Activated naive CD8-positive, alpha-beta T cell treated with anti-CD3 and anti-CD28 coated beads, Interleukin-2, amount 10 ng/mL, durations not matched to agents 7 days and 5 days (primary cell): ENCODE measurements at places on chromosomes 7 and 10.

DNA sequence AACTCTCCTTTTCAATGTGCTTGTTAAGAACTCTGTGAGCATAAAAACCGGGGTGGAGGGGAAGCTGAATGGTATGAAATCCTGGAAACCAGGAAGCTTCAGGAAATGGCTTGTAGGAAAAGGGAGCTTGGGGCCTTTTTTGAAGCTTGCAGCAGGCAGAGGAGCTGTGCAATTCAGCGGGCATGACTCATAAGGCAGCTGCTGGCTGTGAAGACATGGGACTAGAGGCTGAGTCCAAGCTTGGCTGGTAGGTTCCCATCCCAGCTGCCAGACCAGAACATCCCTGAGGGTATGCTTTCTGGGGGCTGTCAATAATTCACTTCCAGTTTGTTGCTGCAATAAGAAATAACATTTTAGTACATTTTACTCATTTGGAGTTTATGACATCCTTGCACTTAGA is 36.8 kb upstream of the CDC14C start:
- DNase-seq, result no peak

GRCh38 chr7:122046402-122046801 is 97.6 kb downstream of the AASS start:
- no peak for DNase-seq

GRCh38 chr7:45967591-45968157 is 46.6 kb upstream of the IGFBP3 start:
- DNase-seq, result no peak

DNA sequence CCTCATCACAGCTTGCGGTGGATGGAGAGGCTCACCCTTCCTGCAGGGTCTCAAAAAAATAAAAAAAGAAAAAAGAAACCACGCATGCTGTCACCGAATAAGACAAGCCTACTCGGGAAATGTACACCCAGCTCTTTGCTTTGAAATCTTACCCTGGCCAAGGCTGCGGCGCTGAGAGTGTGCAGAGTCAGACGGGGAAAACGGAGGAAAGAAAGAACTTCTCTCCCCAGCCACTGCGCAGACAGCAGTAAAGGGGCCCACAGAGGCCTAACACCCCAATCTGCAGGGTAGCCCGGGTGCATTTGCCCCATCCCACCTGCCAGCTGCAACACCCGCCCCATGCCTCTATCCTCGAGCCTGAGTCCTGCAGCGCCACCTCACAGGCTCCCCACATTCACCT is 14.8 kb downstream of the SLIT1 start:
- no peak for DNase-seq

- no peak for DNase-seq
Measured at GRCh38 chr7:91504919-91505318, 240.7 kb downstream of the FZD1 start.

- DNase-seq, result no peak
Measured at GRCh38 chr7:26550492-26550891, 258.8 kb downstream of the SNX10 start.

GRCh38 chr7:112108981-112109380 is 97.2 kb downstream of the DOCK4 start:
- DNase-seq, result no peak

DNA sequence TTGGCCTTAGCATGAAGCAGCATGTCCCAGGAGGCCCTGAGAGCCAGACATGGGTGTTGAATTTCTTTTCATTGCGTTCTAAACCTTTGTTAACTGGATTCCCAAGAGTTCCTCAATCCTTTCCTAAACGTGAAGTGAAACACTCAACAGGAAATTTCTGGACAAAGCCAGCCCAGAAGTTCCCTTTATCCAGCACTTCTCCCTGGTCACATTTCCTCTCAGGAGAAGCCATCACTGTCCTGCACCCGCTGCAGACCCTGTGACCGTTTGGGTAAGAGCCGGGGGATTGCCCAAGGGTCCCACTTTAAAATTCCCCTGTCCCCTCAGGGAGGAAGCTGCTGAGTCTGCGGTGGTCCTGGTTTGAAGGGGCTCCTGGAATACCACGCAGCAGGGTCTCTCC is 88.0 kb upstream of the ZPBP start:
- no peak for DNase-seq

- no peak for DNase-seq
Measured at GRCh38 chr10:6024334-6024682, 37.9 kb downstream of the IL2RA start.

DNA sequence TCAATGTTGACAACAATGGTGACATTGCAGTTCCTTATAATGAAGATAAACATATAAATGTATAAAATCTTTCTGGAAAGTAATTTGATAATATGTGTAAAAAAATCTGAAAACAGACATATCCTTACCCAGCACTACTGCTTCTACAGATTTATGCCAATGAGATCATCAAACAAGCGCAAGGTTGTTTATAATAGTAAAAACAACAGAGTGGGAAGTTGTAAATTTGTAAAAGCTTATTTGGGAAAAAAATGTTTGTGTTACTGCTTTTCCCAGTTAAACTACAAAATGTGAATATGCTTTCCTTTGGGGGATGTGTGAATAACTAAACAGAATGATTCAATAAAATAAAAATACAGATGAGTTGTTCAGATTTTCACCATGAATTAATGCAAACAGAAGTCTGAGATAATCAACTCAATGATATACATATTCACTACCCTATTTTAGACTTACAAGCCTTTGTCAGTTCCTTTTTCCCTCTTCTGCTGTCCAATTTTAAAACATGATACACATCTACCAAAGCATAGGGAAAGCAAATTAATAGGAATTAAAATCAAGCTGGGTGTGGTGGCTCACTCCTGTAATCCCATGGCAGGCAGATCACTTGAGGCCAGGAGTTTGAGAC is 82.1 kb downstream of the USP6NL start:
- no peak for DNase-seq

- no peak for DNase-seq
Measured at GRCh38 chr10:99330347-99330924, 1.3 kb downstream of the CNNM1 start.
